Kasumi-1 (cell line): ENCODE measurements at places on chromosomes 7 and 10.

GRCh38 chr10:110751850-110752249 is 107.7 kb downstream of the RBM20 start:
- DNase-seq = no peak

DNA sequence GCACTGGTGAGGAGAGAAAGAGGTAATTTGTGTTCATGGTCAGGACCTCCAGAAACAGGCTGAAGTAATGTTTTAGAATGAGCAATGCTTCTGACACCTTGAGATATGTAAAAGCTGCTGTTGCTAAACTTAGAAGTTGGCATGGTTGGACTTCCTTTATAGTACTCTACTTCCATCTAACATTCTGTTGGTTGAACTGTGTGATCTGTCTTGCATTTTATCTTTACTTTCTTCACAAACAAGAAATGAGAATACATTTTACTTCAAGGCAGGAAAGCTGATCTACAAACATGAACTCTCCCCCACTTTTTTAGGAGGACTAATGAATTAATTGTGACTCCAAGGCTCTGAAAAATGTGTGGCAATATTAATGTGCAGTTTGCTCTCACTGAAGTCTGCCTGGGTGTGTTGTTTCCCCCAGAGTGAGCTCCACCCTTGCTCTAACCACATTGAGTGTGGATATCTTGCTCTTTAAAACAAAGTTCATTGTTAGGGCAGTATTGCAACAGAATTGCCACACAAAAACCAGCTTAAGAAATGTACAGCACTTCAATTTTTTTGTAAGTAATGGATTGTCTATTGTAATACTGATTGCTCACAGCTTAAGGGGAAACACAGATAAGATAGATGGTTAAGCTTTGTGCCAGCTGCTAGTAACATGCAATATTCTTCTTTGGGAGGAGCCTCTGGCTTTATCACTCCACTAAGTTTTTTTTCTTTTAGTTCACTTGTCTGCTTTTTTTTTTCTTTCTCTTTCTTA is 69.0 kb downstream of the ADD3 start:
- peak; percentile 97 for DNase-seq

DNA sequence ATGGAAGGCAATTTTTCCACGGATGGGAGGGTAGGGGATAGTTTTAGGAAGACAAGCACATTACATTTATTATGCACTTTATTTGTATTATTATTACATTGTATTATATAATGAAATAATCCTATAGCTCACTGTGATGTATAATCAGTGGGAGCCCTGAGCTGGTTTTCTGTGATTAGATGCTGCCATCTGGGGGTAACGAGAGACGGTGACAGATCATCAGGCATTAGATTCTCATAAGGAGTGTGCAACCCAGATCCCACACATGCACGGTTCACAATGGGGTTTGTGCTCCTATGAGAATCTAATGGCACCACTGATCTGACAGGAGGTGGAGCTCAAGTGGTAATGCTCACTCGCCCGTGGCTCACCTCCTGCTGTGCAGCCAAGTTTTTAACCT is 103.9 kb upstream of the STK17A start:
- no peak for DNase-seq

DNA sequence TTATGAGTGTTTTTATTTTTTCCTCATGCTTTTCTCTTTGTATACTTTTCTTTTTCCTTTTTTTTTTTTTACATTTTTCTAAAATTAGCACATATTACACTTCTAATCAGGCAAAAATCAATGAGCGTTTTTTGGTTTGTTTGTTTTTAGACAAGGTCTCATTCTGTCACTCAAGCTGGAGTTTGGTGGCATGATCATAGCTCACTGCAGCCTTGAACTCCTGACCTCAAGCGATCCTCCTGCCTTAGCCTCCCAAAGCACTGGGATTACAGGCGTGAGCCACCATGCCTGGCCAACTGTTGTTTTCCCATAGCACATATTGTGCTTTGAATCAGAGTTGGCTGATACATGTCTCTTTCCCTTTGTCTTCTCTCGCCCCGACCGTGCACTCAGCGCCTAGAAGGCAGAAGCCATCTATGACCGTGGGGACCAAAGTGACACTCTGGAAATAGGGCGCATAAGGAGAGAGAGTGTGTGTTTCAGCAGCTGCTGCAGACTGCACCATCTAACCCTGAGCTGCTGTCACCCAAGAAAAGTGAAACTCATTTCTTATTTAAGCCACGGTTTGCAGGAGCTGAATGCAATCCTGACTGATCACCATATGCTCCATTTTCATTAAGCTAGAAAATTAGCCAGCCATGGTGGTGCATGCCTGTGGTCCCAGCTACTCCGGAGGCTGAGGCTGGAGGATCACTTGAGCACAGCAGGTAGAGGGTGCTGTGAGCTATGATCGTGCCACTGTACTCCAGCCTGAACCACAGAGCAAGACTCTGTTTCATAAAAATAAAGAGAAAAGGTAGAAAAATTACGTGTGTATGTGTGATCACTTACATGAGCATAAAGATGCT is 41.4 kb upstream of the GTF2I start:
- DNase-seq = no peak

DNA sequence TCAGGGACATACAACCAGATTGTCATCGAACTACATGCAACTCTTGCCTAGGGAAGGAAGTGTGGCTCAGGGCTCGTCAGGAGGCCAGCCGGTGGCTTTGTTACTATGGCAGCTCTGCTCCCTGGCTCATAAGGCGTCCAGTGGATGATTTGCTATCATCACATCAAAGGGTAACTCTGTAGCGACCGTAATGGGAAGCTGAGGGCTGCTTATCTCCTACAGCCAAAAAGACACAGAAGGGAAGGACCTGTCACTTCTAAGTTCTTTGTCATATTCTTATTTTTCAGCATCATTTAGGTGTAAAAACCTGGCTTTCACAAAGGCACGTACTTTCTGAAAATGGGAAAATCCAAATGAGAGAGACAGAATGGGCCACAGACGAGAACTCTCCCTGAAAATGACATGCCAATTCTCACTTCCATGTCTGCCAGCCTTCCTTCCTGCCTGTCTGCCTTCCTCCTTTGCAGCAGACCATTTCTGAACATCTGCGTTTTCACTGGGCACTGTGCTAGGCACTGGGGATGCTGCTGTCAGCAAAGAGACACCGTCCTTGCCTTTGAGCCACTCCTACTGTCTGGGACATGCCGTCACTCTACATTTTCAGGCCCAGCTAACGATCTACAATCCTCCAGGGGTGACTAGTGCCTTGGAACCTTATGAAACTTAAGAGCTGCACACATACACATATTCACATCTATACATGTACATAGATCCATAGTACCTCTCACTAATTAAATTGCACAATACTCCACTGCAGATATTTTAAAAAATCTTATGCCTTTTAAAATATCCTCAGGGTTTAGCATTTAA is 26.9 kb downstream of the ENKUR start:
- no peak for DNase-seq

GRCh38 chr10:112912410-112912928 is 37.6 kb upstream of the TCF7L2 start:
- DNase-seq = no peak

DNA sequence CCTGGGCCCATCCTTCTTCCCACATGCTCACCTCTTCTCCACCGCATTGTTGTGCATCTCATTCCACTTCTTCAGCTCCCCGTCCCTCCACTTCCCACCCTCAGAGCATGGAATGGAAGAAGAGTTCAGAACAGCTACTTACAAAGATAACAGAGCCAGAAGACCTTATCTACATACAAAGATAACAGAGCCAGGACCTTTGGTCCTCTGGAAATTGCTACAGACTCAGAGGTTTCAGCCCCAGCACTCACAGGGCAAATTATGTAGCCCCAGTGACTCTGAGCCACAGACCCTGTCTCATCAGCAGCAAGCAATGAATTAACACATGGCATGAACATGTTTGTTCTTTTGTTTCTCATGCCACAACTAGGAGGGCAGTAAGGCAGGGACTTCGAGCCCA is 28.7 kb upstream of the SLC29A3 start:
- no peak for DNase-seq

- no peak for DNase-seq
Measured at GRCh38 chr7:106522696-106523095, 138.3 kb downstream of the CCDC71L start.

DNA sequence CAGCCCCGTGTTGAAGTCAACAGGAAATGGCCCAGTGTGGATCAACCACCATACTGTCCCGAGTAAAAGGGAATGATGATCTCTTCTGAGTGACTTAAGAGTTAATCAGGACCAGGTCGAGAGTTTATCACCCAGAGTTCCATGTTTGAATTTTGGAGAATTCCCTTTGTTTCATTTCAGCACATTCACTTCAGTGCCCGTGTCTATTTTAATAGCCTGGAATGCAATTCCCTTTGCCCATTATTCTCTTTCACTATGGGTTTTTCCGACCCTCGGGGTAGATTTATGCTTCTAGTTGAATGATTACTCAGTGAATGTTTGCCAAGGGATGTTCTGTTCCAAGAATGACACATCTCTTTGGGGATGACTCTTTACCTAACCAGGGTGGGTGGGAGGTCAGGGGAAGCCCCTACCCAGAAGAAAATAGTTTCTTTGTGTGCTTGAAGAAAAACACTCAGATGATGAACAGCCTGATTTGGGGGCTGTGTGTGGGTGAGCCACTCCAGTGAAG is 594.9 kb downstream of the INHBA start:
- no peak for DNase-seq

DNA sequence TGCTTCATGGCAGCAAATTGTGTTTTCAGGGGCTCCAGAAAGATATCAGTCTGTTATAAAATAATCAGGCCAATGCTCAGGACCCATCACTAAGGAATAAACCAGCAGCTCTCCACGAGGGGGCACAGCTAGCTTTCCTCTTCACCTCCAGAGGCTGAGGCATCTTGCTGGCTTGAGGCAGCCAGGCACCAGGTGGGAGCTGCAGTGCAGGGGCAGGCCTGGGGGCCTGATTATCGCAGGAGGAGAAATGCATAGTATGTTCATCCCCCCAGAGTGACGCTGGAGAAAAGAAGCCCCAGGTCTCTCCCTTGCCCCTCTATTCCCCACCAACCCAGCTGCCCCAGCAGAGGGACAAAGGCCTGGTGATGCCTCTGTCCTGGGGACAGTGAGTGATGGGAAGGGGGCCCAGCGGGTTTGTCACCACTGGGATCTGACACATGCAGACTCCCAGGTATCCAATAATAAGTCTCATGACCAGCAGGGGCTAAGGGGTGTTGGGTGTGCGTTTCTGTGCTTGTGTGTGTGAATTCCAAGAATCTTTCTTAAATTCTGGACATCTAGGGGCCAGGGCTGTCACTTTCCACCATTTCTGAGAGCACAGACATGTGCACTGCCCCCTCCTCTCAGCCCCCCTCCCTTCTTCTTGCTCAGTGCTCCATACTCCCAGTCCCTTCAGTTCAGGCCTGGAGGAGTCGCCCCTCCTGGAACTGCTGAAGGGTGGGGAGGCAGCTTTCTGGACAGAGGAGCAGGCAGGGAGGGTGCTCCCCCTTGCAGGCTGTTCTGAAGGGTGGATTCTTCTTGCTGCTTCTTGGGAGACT is 128.1 kb upstream of the FAM20C start:
- peak; percentile 30 for DNase-seq

- peak; percentile 9 for DNase-seq
Measured at GRCh38 chr7:36765605-36766004, 41.3 kb upstream of the AOAH start.
